ENCODE measurements at places on chromosomes 11 and 22. TPM values are rescaled to one million over a fixed set of nuclear protein-coding genes. Genes with fewer than 3 reads are reported as not detected.

Gene POU2AF2
- not detected for total RNA-seq

Gene TCIRG1
- 77.5 TPM for total RNA-seq

Gene CYP2R1
- 13.5 TPM for total RNA-seq

Gene KRTAP5-2
- not detected for total RNA-seq

Gene GPHA2
- not detected for total RNA-seq

Gene C11orf65
- 0.38 TPM for total RNA-seq

Gene RFPL1
- not detected for total RNA-seq

Gene DCPS
- total RNA-seq: 20.9 TPM

Gene OR8H1
- not detected for total RNA-seq

Gene CAT
- total RNA-seq: 36.1 TPM

Gene CRACR2B
- total RNA-seq: 4.6 TPM

Gene OR10G7
- not detected for total RNA-seq

Gene TTC36
- total RNA-seq: not detected

Gene EHF
- total RNA-seq: 0.55 TPM

Gene RASSF10
- 10.7 TPM for total RNA-seq

Gene MB
- total RNA-seq: 11.2 TPM

Gene IL10RA
- total RNA-seq: 0.07 TPM

Gene SPON1
- not detected for total RNA-seq

Gene TUBA8
- total RNA-seq: 0.52 TPM

Gene ACTN3
- not detected for total RNA-seq

Gene GALNT18
- total RNA-seq: 19.0 TPM

Gene MPZL3
- total RNA-seq: 0.35 TPM

Gene ANO9
- 1.1 TPM for total RNA-seq

Gene TM7SF2
- total RNA-seq: 5.6 TPM

Gene BACE1
- total RNA-seq: 9.7 TPM

Gene RIC8A
- 117 TPM for total RNA-seq

Gene TRPC6
- 0.89 TPM for total RNA-seq

Gene C11orf97
- not detected for total RNA-seq

Gene OR51I1
- not detected for total RNA-seq

Gene ANKRD42
- total RNA-seq: 9.5 TPM

Gene LUZP2
- not detected for total RNA-seq

Gene GSTT2B
- total RNA-seq: 0.54 TPM

Gene HMOX1
- total RNA-seq: 935 TPM

Gene SMDT1
- 28.3 TPM for total RNA-seq

Gene KRTAP5-11
- total RNA-seq: not detected

Gene CHST1
- total RNA-seq: 1.2 TPM

Gene UCP3
- total RNA-seq: 1.4 TPM

Gene CLTCL1
- 4.6 TPM for total RNA-seq

Gene PRODH
- total RNA-seq: 0.55 TPM

Gene DHCR7
- 51.7 TPM for total RNA-seq

Gene SMC1B
- not detected for total RNA-seq

Gene MRGPRF
- 0.15 TPM for total RNA-seq

Gene EFCAB6
- 0.36 TPM for total RNA-seq

Gene C11orf52
- not detected for total RNA-seq

Gene ADORA2A
- total RNA-seq: 0.83 TPM

Gene BCO2
- 0.93 TPM for total RNA-seq

Gene GVQW3
- 1.4 TPM for total RNA-seq

Gene NLRP14
- total RNA-seq: not detected

Data from A549 treated with DMSO at 1 μM for 4 hours (cell line).